NCI-H1694 treated with DMSO at 0.1 percent for 48 hours (cell line): ENCODE measurements at places on chromosomes 3 and 15.

DNA sequence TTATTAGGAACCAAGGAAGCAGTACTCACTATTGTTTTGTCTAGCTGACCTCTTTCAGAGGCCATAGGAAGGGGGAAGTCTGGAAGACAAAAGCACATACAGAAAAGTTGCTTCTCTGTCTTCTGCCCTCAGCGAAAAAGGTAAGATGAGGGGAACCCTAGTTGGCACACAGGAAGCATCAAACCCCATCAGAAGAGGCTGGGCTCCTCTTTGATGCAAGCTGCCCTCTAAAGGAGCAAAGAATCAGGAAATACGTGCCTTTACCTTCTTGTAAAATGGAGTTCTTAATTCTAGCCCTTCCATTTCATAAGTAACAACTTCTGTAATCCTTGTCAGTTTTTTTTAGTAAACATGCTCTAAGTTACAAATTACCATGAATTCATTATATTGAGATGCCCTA is 12.5 kb downstream of the SPINK8 start:
- no peak for DNase-seq

DNA sequence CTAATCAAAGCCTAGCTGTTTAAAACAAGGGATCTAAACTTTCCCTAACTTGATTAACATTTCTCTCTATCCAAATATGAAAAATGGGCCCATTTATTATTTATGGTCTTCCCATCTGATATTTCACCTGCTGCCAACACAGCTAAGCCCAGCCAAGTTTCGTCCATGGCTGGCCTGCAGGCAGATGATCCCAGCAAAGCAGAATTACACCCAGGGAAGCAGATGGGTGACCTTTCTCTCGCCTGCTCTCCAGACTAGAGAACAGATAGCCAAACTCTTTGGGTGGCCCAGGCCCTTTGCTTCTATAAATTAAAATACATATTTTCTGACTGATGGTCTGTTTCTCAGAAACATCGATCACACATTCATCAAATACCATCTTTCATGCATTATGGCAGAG is 1038.8 kb downstream of the AGBL1 start:
- peak; percentile 33 for DNase-seq

- DNase-seq = no peak
These were observed 332.5 kb downstream of the CACNA2D3 start for GRCh38 chr3:54454806-54455205.

GRCh38 chr3:24709956-24710355 is 215.3 kb upstream of the THRB start:
- DNase-seq = no peak

DNA sequence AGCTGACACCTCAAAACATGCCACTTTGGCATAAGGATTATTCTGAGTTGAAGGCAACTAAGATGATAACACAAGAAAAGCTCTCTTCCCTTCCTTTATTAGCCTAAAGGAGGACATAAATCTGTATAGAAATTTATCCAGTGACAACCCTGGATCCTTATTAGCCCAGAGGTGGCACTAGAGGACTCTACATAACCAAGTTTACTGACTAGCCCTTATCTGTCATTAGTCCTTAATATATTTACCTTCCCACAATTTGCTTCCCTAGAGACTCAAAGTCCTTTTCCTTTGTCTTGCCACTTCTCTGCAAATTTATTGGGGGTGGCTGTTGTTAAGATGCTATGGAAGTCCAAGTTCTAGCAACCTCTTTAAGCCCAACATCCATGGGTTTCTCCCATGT is 26.7 kb downstream of the CEP70 start:
- DNase-seq = no peak

DNA sequence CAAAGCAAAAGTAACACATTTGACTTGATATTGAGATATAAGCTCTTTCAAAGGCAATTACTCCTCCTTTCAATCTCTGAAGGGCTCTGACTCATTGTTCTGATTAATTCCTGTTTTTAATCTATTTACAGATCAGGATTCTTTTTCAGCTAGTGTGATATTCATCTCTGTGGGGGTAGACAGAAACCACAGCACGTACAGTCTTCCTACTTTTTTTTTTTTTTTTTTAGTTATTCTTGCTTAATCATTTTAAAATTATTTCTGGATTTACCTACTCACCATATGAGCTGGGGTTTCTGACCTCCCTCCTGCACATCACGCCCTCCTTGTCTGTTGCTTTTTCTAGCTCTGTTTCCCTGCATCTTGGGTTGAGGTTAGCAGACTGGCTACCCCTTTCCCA is 1.4 kb downstream of the CNTN3 start:
- no peak for DNase-seq

GRCh38 chr3:101954936-101955335 is 105.6 kb downstream of the NFKBIZ start:
- no peak for DNase-seq

DNA sequence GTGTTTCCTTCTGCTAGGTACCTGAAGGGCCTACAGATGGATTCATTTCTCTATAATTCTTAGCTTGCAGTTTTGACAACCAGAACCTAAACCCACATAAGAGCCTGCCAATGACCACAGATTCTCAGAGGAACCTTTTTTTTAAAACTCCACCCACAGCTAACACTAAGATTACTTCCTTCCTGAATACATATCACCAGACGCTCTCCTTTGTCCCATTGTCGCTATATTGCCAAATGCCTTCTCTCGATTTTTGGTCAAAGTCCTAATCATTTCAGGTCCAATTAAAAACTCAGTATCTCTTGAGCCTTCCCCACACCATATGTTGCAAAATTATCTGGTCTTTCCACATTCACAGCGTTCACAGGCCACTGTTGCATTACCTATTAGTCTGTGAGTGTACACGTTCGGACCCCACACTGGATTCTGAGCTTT is 12.4 kb downstream of the ZNF710 start:
- DNase-seq = no peak

- DNase-seq = no peak
These were observed 102.5 kb downstream of the IQSEC1 start for GRCh38 chr3:12970684-12971083.

DNA sequence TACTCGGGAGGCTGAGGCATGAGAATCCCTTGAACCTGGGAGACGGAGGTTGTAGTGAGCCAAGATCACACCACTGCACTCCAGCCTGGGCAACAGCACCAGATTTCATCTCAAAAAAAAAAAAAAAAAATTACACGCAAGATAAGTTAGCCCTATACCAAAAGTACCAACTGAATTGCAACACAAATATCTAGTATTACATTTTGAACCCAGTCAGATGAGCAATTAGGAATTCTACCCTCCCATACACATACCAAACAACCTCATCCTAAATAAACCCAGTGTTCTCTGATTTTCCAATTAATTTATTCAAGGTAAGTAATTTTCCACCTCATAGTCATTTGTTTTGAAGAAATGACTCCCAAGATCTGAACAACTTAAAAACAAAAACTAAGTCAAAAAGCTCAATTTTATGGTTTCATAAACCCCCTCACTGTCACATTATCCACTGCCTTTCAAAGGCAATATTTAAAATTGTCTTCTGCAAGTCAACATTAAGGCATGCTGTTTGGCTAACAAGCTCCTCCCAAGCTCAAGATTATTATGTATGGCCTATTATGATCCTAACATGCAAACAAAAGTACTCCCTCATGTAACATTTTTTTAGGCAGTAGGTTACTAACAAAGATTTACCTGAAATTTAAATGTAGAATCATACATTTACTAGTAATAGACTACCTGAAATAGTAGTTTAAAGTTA is 4.5 kb downstream of the RAF1 start:
- no peak for DNase-seq

DNA sequence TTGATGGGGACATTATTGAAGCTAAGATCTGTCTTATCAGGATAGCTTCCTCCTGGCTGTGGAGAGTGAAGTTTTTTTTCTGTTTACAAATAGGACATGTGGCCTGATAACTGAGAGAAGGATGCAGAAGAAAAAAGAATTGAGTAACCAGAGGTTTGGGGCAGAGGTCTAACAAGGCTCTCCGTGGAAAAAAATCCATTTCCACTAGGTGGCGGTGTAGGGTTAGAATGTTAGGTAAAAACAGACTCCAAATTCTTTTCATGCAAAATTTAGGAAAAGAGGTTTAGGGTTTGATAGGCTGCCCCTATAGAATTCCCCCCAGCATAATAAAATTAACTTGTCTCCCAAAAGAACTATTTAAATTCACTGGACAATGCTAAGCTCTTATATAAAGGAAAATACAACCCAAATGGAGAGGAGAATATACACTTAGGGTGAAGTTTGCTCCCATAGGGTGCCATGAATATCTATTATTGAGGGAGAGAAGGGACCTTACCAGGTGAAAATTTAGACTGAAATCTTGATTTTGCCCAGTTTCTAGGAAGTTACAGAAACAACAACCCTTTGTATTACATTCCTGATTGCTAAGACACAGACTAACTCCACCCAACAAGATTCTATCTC is 1560.4 kb downstream of the OTOL1 start:
- peak; percentile 25 for DNase-seq

- DNase-seq = no peak
These were observed 76.5 kb downstream of the PFN2 start for GRCh38 chr3:149894205-149894604.

GRCh38 chr3:158768361-158768787 is 33.5 kb upstream of the MFSD1 start:
- DNase-seq = no peak

DNA sequence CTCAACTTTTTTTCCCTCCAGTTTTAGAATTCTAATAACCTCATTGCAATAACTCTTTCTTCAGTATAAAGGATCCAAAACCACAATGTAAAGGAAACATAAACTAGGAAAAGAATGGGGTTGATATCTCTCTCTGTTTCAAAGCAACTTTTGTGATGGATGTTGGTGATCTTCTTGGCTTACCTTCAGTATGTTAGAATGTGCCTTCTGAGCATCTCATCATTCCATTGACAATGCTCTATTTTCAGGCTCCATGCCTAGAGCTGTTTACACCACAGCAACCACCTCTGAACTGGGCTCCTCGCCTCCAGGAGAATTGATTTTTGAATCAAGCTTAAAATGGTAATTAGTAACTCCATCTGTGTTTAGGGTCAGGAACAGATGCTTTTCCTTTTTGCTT is 6.6 kb downstream of the NLGN1 start:
- no peak for DNase-seq

DNA sequence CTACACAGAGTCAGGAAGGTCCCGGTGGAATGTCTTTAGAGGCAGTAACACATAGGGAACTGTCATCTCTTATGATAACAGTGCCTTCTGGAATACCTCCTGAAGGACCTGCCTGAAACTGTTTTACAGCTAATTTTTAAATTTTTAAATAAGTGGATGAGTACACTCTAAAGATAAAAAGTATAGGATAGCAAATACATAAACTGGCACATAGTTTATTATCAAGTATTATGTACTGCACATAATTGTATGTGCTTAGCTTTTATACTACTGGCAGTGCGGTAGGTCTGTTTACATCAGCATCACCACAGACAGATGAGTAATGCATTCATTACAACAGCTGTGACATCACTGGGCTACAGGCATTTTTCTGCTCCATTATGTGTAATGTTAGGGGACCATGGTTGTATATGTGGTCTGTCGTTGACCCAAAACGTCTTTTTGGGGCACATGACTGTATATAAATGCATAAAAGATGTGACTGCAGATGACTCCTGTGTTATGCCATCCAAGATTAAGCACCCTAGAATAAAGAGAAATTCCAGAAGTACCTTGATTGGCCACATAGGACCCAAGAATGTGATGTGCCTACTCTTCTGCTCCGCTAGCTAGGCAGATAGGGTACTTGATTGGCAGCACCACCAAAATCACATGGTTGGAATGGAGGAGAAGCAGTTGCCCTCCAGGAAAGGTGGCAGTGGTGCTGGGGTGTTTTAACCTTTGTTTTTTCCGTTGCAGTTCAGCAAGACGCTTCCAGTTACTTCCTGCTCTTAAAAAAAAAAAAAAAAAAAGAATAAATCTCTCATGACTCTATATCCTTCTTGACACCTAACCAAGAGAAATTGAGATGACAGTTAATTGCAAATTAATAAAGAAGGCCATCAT is 3.3 kb downstream of the VPS8 start:
- DNase-seq = no peak

- no peak for DNase-seq
These were observed 245.7 kb downstream of the SV2B start for GRCh38 chr15:91345736-91346135.

DNA sequence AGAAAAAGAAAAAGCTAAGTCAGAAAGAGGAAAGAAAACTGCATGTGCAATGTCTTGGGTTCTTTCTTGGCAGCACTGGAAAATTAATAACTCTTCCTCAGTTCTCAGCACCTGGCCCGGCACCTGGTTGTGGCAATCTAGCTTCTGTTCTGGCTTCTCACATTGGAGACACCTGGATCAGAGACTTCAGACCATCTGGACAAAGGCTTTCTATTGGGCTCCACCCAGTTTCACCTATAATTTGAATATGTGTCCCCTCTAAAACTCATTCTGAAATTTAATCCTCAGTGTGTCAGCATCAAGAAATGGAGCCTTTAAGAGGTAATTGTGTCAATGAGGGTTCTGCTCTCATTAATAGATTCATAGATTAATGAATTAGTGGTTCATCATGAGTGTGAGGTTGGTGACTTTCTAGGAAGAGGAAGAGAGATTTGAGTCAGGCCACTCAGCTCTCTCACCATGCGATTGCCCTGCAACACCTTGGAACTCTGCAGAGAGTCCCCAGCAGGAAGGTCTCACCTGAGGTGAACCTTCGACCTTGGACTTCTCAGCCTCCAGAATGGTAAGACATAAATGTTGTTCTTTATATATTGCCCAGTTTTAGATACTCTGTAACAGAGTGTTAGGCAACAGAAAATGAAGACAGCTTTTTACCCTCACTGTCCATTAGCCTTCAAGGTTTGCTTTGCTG is 679.9 kb downstream of the NTRK3 start:
- DNase-seq = no peak

DNA sequence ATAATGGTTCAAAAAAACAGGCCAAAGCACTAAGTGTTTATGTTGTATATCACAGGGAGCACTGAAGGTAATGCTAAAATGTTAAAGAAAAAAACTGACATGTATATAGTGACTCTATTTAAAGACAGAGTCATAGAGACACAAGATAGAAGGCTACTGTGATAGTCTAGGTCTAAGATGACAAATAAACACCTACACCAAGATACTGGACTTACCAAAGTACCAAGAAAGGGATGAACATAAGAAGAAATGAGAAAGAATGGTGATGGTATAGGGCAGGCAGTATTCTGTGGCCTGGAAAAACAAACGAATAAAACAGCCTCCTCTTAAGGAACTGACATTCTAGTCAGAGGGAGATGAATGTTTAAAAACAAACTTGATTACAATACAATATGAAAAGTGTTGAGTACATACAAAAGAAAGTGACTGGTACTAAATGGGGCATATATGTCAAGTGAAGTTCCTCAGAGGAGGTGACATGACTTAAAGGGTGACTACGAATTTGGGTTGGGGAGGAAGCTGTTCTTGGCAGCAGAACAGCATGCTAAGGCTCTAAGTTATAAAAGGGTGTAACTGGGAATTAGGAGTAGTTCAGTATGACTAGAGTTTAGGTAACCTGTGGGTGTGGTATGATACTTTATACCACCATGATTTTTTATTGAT is 5.9 kb downstream of the ABHD10 start:
- DNase-seq = no peak

DNA sequence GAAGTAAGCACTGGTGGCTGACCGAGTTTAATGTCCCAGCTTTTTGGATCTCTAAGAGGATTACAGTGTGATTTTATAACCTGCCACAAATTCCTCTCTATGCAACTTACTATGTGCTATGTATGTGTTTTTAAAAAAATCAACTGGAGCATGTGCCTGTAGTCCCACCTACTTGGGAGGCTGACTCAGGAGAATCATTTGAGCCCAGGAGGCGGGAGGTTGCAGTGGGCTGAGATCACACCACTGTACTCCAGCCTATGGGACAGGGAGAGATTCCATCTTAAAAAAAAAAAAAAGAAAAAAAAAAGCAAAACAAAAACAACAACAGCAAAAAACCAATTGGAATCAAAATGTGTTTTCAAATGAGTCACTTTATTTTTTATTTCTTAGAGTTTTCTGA is 29.6 kb downstream of the DUT start:
- DNase-seq = no peak

- no peak for DNase-seq
These were observed 112.5 kb upstream of the EIF1B start for GRCh38 chr3:40196966-40197365.
